ENCODE measurements at places on chromosomes 3 and 15.

DNA sequence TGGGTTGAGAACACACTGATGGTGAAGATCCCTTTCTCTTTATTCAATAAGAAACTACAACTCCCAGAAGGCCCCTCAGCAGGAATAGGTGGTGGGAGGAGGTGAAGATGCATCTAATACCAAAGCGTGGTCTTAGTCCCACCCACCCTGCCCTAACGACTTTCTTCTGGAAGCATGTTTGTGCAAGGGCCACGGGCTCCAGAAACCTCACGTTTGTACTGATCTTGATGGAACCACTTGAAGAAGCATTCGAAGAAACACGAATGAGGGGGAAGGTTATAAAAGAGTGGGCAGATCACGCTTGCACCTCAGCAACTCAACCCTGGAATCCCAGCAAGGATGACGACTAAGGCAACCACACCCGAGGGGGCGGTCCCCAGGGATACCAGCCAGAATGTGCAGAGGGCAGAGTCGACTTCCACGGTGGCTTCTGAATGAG is 10.6 kb upstream of the SLC25A36 start:
- DNase-seq, result no peak

GRCh38 chr3:13556917-13557316 is 8.0 kb downstream of the FBLN2 start:
- no peak for DNase-seq

- no peak for DNase-seq
Measured at GRCh38 chr3:127000119-127000518, 17.2 kb downstream of the PLXNA1 start.

GRCh38 chr15:43913941-43914340 is 87.1 kb downstream of the WDR76 start:
- DNase-seq, result no peak

DNA sequence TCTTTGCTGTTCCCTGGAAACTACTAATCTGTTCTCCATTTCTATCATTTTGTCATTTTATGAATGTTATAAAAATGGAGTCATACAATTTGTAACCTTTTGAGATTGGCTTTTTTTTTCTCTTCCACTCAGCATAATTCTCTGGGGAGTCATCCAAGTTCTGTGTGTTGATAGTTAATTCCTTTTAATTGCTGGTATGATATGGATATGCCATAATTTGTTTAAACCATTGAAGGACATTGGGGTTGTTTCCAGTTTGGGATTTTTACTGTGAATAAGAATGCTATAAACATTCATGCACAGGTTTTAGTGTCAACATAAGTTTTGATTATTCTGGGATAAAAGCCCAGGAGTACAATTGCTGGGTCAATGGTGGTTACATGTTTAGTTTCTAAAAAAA is 279.4 kb downstream of the WNT5A start:
- DNase-seq, result no peak
